ENCODE measurements at places on chromosomes 4 and X. TPM values are rescaled to one million over a fixed set of nuclear protein-coding genes. Genes with fewer than 3 reads are reported as not detected.

Gene F8A3
- total RNA-seq, result 1.6 TPM

Gene F11
- total RNA-seq, result not detected

Gene WDR19
- total RNA-seq, result 54.9 TPM

Gene TRAM1L1
- 37.1 TPM for total RNA-seq

Gene SPANXC
- total RNA-seq, result not detected

Gene HTT
- 71.1 TPM for total RNA-seq

Gene TREX2
- not detected for total RNA-seq

Gene TMEM150C
- 90.0 TPM for total RNA-seq

Gene NPY5R
- 30.1 TPM for total RNA-seq

Gene LDOC1
- 8.4 TPM for total RNA-seq

Gene REELD1
- not detected for total RNA-seq

Gene USP17L13
- total RNA-seq, result not detected
